Forelimb muscle (tissue), 1 donor: ENCODE measurements at places on chromosomes 11 and 22.
A peak's percentile ranks its signal among the peaks of the same experiment; 100 is the strongest.

- no peak for DNase-seq
These were observed 7.6 kb upstream of the CTR9 start for GRCh38 chr11:10743354-10744000.

DNA sequence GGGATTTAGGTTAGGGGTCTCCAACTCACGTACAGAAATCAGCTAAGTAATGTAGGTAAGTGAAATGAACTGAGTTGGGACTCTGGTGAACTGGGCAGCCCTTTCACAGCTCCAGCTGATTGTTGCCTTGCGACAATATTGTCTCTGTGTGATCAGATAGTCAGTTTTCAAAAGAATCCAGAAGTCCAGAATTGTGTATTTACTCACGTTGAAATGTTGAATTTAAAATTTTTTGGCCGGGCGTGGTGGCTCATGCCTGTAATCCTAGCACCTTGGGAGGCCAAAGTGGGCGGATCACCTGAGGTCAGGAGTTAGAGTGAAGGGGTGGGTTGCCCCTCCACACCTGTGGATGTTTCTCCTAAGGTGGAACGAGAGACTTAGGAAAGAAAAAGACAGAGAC, 18.8 kb upstream of the WDR74 start:
- no peak for DNase-seq

DNA sequence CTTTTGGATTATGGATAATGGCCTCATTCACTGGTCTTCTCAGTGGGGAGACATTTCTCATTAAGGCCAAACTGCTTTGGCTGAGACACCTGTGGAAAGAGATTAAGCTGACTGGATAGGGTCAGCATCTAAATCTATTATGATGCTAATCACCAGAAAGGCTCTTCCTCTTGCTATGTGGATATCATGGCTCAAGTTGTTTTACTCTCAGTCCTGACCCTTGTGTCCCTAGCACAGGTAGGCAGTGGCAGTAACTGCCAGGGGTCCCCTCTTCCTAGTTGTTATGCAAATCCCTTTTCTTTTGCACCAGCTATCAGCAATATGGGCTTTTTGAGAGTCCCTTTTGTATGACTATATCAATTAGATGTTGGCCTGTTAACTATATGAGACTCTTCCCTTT, 335.7 kb upstream of the PLET1 start:
- DNase-seq, result no peak

GRCh38 chr22:44797181-44797725, 44.9 kb downstream of the ARHGAP8 start:
- DNase-seq, result no peak

DNA sequence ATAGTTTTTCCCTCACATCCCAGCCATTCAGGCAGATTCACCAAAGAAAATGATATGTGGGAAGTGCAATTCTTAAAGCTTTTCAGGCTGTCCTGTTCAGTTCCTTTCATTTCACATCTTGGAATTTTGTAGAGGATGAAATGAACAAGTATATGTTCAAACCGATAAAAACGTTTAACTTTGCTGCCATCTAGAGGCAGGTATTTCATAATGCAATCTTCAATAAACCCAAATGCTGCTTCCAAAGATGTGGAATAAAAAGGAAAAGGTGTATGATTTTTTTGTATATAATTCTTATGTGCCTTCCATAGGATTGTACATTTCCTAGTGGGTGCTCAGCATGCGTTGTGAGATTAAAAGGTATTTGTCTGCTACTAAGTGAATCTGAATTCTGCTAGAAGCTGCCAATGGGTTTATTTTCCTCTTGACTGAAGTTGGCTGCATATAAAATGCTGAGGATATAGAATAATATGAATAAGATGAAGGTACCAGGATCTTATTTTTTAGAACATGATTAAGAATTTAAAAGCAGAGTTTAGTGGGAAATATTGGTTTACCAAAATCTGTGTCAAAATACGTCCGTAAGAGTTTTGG, 199.3 kb downstream of the PGR start:
- DNase-seq, result peak; percentile 62

- no peak for DNase-seq
These were observed 75.1 kb upstream of the TSPAN18 start for GRCh38 chr11:44651535-44652155.

DNA sequence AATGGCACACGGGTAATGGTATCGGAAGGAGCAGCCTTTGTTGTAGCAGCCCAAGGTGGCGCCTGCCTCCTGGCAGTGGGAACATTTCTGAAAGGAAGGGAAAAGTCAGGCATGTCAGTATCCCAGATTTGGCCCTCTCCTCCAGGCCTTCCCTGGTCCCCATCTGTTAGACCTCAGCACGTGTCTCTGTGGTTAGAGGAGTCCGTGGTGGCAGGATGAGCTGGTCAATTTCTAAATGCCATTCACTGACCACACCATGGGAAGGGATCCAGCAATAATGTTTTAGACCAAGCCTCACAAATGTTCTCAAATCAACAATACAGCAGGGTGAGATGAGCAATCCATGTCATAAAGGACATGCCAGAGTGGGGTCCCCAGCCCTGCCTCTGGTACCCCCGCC, 49.0 kb upstream of the CYP2D6 start:
- DNase-seq, result no peak

- DNase-seq, result peak; percentile 99
These were observed 14.8 kb downstream of the BAD start for GRCh38 chr11:64269540-64270220.

DNA sequence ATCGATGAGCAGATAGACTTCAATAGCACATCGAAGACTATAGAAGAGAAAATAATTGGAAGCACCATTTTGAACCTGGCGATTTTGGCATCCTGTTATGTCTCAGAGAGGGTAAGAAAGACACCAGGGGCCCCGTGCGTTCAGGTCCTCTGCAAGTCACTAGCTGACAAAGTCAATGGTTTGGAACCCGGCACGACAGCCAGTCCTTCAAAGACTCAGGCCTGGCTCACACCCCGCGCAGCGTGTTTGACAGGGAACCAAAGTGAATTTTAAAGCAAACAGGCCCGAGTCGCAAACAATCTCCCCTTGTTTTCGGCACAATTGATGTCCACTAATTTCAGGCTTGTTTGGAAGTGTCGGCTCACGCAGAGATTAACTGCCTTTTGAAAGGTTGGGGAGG, 716.6 kb downstream of the BRD1 start:
- no peak for DNase-seq

DNA sequence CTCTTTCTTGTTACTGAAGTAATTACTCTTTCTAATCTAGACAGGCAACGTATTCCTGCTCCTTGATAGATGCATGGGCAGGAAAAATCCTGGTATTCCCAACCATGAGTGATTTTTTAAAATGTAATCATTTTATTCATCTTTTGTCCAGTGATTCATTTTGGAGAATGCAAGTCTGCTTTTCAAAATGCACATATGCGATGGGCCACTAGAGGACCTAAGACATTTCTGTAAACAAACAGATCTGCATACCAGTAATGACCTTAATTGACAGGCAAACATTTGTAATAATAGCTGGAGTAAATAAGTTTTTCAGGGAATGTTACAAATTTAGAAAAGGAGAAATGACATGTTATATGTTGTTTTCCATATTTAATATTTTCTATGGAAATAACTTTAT, 1167.6 kb downstream of the JRKL start:
- DNase-seq, result no peak

DNA sequence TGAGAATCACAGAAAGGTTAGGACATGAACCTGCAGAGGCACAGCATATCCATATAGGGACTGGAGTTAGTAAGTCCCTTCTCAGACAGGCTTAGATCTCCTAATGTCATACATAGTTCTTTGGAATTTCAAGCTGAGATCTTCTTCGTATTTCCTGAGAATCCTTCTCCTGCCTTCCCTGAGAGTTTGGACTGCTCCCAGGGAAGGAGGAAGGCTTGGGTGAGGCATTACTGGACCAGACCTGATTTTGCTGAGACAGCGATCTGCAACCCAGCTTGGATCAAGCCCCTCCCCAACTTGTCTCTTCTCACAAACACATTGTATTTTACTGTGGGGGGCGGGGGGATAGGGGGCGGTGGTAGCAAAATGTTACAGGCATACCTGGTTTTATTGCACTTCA, 108.5 kb downstream of the TSPAN18 start:
- DNase-seq, result no peak

- no peak for DNase-seq
These were observed 724.2 kb downstream of the BRD1 start for GRCh38 chr22:49103314-49104059.

- no peak for DNase-seq
These were observed 24.1 kb upstream of the FEZ1 start for GRCh38 chr11:125519860-125520834.

DNA sequence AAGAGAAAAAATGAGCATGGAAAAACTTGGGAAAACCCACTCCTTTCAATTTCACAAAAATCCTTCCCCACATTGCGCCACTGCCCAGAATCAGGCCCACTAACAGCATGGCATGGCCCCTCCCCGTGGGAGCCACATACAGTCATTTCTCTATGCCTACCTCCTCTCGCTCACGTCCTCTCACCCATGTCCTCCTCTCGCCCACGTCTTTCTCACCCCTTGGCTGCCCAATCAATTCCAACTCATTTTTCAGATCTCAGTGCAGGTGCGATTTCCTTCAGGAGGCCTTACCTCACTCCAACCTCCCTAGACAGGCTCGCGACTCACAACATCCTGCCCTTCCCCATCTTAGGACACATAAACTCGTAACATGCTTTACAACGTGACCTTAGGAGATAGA, 229.2 kb downstream of the CADM1 start:
- DNase-seq, result no peak

GRCh38 chr11:106233191-106233590, 155.7 kb downstream of the AASDHPPT start:
- no peak for DNase-seq

- no peak for DNase-seq
These were observed 65.8 kb upstream of the NECTIN1 start for GRCh38 chr11:119794756-119795155.

- no peak for DNase-seq
These were observed 231.0 kb upstream of the SORL1-AS1 start for GRCh38 chr11:121683791-121684190.

GRCh38 chr22:40041366-40042137, 46.8 kb downstream of the FAM83F start:
- DNase-seq, result no peak

DNA sequence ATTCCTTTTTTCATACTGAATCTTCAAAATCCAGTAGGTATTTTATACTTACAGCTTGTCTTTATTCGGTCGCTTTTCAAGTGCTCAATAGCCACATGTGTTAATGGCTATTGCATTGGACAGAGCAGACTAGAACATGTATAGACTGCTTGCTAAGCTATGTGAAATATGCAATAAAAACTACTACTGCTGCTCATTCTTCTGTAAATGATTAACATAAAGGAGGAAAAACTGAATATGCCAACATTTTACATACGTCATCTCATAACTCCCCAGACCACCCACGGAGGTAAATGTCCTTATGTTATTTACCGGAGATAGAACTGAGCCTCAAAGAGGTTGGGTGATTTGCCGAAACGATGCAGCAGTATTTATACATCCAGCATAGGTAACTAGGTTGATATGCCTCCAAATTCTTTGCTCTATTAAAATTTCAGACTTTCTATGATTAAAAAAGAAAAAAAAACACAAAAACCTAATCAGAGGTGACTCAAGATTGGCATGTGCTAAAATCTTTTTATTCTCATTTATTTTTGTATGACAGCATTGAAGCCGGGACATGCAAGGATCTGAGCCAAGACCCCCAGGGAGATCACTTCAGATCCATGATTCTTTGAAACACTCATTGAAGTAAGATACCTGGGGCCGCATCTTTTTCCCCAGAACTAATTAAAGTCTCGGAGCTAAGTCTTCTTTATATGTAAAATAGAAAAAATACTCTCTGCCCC, 78.5 kb upstream of the OR5AK2 start:
- no peak for DNase-seq

GRCh38 chr11:34971928-34972327, 55.5 kb downstream of the PDHX start:
- no peak for DNase-seq

DNA sequence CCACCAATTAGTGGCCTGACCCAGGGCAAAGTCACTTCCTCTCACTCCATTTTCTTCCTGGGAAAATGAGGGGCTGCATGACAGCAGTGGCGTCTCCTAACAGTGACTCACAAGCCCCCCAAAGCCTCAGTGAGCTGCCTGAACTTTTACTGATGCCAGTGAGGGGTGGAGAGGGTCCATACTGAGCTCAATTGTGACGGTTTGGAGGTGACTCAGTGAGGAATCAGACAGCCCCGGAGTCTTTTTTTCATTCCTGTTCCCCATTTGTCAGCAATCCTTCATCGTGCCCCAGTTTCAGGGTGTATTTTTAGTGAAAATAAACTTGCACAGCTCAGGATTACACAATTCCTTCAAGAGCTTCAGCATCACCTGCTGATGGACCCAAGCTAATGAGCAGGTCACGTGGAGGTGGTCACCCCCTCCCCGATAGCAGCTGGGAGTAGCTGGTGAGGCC, 30.1 kb upstream of the RASD2 start:
- no peak for DNase-seq

DNA sequence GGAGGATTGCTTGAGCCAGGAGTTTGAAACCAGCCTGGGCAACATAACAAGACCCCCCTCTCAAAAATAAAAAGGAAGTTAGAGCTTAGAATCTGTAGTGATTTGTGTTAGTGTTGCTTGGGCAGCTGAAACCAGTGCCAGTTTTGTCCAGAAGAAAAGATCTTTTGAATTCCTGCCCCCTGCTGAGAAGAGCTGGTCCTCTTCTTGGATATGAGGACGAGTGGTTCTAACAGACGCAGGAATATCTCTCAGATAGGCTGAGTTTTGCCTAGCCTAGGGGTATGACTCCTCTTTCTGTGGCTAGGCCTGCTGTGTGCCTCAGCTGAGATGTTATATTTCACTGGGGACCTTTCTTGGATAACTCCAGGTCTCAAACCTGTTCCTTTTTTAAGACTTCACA, 102.8 kb downstream of the STIM1 start:
- DNase-seq, result no peak

GRCh38 chr11:100816823-100817222, 129.7 kb downstream of the ARHGAP42 start:
- no peak for DNase-seq

DNA sequence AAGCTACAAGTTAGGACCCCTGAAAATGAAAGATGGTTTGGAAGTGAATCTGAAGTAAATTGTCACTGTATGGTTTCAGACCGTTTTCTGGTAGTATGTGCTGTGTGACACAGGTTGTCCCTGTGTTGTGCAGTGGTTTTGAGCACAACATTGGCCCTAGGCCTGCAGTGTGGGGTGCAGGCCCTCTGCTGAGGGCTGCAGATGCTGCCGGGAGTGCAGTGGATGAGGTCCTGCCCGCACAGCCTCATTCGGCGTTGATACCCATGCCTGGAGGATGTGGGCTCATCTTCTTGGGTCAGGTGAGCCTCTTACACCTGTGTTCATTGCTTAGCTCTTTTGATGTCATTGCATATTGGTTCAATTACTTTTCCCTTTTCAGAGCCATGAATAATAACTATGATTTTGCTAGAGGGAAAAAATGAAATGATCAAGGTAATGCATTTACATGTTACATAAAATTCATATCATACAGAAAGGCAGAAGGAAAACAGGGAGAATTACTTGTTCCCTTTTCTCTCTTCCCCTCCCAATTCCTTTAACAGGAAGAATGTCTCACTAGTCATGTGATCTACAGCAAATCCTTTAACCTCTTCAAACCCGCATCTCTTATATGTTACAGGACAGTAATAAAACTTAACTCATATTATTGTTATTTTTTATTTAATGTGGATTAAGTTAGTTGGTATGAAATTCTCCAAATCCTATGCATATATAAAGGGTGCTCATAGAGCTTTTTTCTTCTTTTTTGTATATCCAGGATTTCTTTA, 48.7 kb downstream of the PTPRJ start:
- DNase-seq, result no peak
